ENCODE measurements at places on chromosomes 1 and 21. TPM values are rescaled to one million over a fixed set of nuclear protein-coding genes. Genes with fewer than 3 reads are reported as not detected.
A peak's percentile ranks its signal among the peaks of the same experiment; 100 is the strongest.

Gene PAPPA2
- total RNA-seq: 0.14 TPM

Gene LRRC53
- total RNA-seq: not detected

Gene HES3
- not detected for total RNA-seq

Gene SLC30A2
- total RNA-seq: not detected

Gene CA14
- not detected for total RNA-seq

DNA sequence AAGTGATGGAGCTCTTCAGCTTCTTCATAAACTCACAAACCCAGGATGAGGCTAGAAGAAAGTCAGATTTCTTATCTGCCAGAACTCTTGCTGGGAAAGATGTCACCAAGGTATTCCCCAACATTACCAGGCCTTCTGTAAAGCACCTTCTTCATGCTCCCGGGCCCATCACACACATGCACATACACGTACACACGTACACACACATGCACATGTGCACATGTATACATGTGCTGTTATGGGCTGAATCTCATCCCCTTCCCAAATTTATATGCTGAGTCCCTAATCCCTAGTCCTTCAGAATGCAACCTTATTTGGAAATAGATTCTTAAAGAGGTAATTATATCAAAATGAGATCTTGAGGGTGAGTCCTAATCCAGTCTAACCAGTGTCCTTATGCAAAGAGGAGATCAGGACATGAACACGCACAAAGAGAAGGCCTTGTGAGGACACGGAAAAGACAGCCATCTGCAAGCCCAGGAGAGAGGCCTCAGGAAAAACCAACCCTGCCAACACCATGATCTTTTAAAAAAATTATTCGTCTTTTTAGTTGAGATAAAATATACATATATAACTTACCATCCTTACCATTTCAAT, 76.4 kb upstream of the LYST start:
- no peak for DNase-seq

- peak; percentile 56 for DNase-seq
Observed at GRCh38 chr1:39892601-39893595, 8.8 kb downstream of the MYCL start.

DNA sequence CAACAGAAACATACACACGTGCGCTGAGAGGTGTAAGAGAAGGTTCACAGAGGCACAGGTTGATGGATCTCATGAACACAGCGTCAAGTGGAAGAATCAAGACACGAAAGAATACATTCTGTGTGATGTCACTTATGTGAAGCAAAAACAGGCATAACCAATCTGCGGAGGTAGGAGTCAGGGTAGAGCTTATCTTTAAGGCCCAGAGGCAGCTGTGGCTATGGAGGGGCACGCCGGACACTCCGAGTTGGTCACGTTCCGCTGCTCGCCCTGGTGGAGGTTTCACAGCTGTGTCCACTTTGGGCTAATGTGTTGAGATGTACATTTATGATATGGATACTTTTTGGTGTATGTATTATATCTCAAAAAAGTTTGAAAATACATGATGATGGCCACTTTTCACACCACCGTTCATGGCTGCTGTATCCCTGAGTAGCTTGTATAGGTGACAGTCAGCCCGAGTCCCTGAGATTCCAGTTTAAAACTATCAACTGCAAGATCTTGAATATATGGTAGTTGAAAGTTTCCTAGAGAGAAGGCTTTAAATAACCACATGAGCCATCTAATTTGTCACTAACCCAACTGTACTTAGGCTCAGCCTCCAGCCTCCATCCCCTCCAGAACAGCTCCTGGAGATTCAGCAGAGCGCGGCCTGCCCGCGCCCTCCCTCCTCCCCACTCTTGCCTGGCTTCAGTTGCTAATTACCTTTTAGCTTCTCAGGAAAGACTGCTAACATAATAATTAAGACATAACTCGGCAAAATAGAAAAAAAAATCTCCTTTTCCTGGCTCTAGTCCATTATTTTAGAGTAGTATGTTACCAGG, 6.7 kb upstream of the ADARB1 start:
- no peak for DNase-seq

- DNase-seq: no peak
Observed at GRCh38 chr1:98005326-98006010, 84.6 kb upstream of the DPYD start.

- no peak for DNase-seq
Observed at GRCh38 chr1:39711104-39711965, 20.1 kb upstream of the HPCAL4 start.

DNA sequence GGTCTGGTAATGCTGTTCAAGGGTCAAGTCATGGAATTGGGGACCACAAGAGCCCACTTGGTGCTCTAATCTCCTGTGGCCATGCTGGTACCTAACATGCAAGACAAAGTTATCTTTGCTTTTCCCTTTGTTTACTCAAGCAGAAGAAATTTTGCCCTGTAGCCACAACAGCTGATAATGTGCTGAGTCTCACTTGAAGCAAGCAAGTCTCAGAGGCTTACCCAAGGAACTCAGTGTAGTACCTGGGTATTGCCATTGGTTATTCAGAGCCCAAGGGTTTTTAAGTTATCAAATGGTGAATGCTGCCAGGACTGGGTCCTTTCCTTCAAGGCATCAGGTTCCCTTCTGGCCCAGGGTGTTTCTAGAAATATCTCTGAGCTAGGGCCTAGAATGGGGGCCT, 198.9 kb upstream of the RNPC3 start:
- no peak for DNase-seq
